ENCODE measurements at places on chromosomes 6 and 20.

GRCh38 chr20:46108435-46108841 is 9.7 kb upstream of the CD40 start:
- no peak for DNase-seq

- peak; percentile 57 for DNase-seq
Observed at GRCh38 chr6:159608961-159609651, 83.9 kb downstream of the SOD2 start.

- no peak for DNase-seq
Observed at GRCh38 chr20:38162878-38163875, 1.9 kb downstream of the TGM2 start.

- DNase-seq = no peak
Observed at GRCh38 chr20:43472671-43473380, 15.1 kb downstream of the SRSF6 start.

- DNase-seq = no peak
Observed at GRCh38 chr20:21387528-21387927, 9.8 kb downstream of the NKX2-4 start.

DNA sequence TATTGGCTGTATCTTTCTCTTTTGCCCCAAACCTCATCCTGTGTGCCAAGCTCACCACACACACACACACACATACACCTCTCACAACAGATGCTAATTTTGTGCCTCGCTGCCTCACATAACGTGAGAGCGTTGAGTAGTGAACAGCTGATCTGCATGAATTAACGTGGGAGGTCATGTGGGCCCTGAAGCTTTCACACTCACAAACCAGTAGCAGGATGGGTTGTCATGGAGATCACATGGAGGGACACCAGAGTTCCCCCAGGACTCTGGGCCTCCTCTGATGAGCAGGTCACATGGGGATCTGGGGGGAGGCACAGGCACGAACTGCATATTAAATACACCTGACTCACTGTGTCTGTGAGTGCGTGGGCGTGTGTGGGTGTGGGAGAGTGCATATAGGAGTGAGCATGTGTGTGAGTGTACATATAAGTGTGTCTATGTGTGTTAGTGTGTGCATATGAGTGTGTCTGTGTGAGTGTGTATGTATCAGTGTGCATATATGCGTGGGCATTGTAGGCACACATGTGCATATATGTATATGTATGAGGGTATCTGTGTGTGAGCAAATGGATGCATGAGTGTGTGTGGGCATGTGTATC is 62.7 kb upstream of the SULF2 start:
- DNase-seq = no peak

DNA sequence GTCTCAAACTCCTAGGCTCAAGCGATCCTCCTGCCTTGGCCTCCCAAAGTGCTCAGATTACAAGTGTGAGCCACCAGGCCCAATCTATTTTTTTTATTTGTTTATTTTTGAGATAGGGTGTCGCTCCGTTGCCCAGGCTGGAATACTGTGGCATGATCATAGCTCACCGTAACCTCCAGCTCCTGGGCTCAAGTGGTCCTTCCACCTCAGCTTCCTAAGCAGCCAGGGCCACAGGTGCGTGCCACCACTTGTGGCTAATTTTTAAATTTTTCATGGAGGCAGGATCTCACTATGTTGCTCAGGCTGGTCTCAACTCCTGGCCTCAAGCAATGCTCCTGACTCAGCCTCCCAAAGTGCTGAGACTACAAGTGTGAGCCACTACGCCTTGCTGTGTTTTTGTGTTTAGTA is 9.8 kb downstream of the KIF3B start:
- DNase-seq = no peak

DNA sequence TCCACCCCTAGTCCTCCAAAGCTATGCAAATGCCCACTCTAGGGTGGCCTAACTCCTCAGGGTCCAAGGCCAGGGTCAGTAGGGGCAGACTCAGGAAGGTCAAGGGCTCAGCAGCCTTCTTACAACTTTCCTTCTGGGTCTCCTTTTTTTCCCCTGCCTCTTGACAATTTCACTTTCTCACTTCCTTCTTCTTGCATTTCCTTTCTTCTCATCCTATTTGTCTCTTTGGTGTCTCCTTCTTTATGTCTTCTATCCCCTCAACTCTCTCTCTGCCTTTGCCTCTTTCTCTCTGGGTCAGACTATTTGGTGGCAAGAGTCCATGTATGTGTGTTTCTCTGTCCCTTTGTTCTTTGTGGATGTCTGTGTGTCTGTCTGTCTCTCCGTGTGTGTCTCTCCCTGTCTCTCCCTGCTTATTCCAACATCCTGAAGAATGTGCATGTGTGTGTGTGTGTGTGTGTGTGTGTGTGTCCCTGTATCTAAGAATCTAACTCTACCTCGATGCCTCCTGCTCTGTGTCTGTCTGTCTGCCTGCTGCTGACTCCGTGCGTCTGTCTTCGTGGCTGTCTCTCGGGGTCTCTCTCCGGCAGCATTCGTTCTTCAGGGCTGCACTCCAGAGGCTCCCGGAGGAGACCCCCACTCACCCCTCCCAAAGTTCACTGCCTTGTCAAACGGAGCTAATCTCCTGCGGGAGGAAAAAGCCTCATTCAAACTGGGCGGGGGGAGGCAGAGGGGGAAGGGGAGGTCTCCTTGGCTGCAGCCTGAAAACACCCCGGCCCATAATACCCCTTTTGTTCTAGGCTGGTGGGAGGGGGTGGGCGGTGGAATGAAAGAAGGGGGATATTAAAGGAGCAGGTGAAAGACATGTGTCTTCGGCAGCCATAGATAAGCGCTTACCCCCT is 51.7 kb upstream of the FOXP4 start:
- no peak for DNase-seq

GRCh38 chr20:31967830-31968249 is at the start of gene XKR7:
Gene XKR7 (plus strand): TSS chr20:31968151. CDS start chr20:31968176, 25 bp downstream.
- DNase-seq = peak; percentile 56

DNA sequence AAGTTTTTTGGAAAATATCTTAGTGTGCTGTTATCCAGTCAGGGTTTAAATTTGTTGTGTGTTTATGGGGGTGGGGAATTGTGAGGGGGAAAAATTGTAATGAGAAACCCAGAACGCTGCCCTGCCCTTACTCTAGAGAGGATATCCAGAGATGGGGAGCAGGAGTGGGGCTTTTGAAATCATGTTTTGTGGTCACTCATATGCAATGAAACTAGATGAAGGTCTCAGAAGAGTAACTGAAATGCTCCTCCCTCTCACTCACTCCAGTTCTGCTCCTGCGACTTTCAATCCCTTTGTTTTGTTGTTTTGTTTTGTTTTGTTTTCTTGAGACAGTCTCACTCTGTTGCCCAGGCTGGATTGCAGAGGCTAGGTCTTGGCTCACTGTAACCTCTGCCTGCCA is 100.0 kb downstream of the CRYBG1 start:
- DNase-seq = no peak

- DNase-seq = no peak
Observed at GRCh38 chr6:52337633-52338290, 24.2 kb upstream of the PAQR8 start.

- no peak for DNase-seq
Observed at GRCh38 chr20:24672886-24673677, 203.7 kb downstream of the SYNDIG1 start.

DNA sequence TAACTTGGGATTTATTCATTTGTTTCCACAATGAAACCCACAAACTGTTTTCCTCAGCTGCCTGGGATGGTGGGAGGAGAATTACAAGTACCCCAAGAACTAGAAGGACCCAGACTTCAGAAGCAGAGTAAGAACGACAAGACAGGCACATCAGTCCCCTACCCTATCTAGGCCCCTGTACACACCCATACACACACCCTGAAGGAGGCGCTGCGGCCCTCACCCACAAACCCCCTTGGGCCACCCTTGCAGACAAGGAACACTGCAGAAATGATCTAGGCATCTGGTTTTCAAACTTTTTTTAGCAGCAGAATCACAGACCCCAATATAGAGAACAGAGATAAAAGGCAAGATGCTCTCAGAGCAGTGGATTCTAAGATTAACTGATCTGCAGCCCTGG is 55.0 kb downstream of the TRERF1 start:
- DNase-seq = peak; percentile 25

DNA sequence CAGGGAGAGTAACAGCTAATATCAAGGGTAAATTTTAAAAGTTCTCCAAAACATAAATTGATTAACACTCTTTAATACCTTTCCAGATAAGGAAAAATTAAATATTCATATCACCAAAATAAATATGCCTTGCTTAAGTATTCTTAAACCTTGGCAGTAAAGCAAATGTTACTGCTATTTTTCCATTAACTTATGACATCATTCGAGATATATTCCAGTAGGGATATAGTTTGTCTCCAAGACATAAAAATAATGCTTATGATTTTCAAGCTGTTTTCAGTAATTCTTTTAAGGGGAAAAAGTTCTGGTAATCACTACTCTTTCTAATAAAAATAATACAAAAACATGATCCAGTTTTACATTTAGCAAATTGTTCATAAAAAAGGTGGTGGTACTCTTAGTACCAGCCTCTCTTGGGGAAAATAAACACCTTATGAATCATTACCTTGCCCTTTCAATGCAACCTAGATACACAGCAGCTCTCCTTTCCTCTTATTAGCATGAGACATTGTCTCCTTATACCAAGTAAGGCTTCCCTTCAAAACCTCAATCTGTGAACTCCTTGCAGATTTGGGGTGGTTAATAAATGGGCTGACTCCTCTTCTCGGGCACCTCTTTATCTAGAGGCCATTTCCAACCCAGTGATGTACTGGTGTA is 31.5 kb upstream of the LTV1 start:
- DNase-seq = no peak

DNA sequence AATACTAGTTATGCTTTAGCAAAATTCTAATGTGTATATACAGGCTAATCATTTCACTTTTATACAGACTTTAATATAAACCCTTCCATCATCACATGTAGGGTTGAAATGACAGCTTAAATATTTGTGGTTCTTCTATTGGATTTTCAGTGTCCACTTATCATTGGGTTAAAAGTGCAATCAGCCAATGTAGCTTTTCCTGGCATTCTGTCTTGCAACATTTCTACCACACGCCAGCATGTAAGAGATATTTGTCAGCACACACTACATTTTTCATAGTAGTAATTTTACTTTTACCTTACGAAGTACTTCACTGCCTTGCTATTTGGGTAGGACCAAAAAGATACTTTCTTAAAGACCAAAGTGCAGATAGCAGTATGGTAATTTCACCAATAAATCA is 252.0 kb downstream of the TBX18 start:
- no peak for DNase-seq

DNA sequence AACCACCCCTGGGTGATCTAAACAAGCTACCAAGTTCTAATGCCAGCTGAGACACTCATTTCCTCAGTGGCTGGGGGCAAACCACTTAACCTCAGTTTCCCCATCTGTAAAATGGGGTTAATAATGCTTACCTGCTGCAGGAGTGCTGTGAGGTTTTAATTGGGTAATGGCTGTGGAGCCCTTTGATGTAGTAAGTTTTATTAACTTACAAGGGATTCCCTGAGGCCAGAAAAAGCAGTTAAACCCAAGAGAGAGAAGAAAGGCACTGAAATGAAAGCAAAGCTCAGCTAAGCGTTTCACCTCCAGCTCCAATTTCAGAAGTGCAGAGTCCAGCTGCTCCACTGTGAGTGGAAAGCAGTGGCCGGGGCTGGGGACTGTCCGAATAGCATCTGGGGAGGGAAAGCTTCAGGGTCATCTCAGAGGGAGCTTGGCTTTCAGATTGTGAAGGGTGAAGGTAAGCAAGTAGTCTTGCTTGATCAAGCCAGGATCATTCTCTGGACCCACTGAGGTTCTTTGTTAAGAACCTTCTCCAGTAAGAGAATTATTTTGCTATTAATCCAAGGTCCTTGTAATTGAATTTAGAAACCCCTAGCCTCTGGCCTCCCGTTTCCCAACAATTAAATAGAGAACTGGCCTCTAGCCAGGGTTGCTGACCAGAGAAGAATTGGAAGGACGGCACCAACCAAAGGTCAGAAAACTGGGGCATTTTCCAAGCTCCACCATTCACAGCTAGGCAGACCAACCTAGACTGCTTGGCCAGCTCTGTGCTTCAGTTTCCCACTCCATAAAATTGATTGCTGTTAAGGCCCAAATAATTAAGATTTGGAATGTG is 20.9 kb upstream of the TCP11 start:
- no peak for DNase-seq

DNA sequence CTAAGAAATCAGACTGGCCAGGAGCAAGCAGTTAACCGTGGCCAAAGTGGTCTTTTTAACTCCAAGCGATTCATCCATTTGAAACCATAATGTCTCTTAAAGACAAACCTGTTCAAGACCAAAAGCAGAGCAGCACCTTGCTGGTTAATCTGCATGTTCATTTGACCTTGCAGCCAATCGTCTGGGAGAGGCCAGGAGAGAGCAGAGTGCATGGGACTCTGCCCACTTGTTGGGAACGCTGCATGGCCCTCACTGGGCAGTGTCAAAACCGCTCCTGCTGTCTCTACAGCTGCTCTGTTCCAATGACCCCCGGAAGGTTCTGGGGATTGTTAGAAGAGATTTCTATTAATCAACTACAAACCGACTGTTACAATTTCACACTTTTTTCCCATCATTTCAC is 79.6 kb downstream of the OLIG3 start:
- no peak for DNase-seq

DNA sequence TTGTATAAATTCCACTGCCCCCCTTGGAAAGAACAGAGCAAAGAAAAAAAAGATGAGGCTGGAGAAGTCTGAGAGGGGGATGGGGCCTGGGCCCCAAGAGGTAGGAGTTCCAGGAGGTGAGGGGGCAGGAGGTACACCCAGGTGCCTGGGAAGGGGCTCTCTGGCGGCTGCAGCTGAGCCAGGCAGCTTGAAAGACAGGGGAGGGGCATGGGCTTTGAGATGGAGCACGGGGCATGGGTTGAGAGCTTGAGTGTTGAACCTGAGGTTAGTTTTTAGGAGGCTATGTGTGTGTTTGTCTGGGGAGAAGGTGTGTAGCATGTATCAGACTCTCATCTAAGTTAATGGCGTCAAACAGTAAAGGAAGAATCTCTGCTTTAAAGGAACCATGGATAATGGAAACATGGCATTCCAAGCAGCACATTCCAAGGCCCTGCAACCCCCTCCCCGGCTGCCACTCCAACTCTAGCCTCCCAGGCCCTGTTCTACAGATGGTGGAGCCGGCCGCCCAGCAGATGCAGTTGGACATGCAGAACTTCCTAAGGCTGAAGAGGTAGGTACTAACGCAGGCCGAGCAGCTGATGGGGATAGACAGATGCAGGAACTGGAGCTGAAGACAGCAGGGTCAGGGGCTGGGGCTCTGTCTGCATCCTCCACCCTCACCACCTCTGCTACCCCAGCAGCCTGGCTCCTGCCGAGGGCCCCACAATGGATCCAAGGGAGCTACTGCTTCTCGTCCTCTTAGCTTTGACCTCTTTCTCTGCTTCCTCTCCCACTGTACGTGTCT is 42.1 kb downstream of the MDFI start:
- no peak for DNase-seq

DNA sequence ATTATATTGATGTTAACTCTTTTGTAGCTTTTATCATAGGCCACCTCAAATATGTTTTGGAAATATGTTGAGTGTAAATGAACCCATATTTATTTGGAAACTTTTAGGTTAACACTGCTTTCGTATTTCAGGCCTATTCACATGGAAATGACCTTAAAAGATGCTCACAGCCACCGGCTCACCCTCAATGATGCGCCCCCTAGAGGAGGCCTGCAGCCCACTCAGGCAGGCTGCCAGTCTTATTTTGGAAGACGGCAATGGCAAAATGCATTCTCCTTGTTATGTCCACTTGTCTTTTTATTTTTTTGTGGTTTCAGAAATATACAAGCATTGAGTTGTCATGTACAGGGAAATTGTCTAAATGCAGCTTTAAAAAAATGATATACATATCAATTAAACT is 869.7 kb downstream of the PHF3 start:
- DNase-seq = peak; percentile 34

GRCh38 chr20:41047975-41048305 is 19.3 kb downstream of the TOP1 start:
- no peak for DNase-seq

- DNase-seq = no peak
Observed at GRCh38 chr6:3627501-3627900, 124.0 kb downstream of the PXDC1 start.

All from K562 (cell line).